ENCODE measurements at places on chromosomes 4 and X. TPM values are rescaled to one million over a fixed set of nuclear protein-coding genes. Genes with fewer than 3 reads are reported as not detected.

SLC49A3 gene
- total RNA-seq, result not detected

CENPI gene
- 32.8 TPM for total RNA-seq

TCEAL6 gene
- total RNA-seq, result not detected

SNCA gene
- total RNA-seq, result 0.60 TPM

TBX22 gene
- not detected for total RNA-seq

PCDH10 gene
- total RNA-seq, result 0.10 TPM

TCP11X2 gene
- not detected for total RNA-seq

STAP1 gene
- total RNA-seq, result not detected

RASSF6 gene
- under 0.01 TPM for total RNA-seq

LINC00632 gene
- total RNA-seq, result 0.48 TPM

GABRE gene
- total RNA-seq, result 2.3 TPM

ADH1C gene
- 0.48 TPM for total RNA-seq

DNA sequence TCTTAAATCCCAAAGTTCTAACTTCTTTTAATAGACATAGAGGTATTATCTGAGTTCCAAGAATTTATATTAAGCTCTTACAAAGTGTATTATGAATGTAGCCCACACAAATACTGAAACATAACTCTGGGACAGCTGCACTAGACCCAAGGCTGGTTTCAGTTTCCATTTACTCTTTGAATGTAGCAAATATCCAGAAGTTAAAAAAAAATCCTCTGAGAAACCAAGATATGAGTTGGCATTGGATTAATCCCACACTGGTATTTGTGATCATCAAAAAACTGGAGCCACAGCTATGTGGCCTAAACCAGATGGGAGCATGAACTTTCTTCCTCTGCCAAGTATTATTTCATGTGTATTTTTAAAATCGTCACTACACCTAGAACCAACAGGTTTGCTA, 23.6 kb upstream of the SMPX start:
- peak; percentile 32 for DNase-seq

DNA sequence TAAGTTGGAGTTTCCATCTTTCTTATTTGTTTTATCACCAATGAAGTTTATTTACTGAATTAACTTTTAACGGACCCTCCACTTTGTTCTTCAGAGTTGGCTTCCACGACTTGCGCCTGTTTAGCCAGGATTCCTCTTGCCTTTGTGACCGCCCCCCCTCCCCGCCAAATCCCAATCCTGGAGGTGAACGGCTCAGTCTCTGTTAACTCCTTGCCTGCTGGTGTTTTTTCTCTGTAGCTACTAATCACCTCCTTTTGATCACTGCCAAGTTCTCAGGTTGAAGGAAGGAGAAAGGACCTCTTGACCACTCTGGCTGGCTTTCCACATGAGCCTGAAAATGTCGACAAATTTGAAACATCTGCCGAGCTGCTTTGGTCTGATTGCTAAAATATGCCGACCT, 46.8 kb upstream of the BCOR start:
- no peak for DNase-seq

DNA sequence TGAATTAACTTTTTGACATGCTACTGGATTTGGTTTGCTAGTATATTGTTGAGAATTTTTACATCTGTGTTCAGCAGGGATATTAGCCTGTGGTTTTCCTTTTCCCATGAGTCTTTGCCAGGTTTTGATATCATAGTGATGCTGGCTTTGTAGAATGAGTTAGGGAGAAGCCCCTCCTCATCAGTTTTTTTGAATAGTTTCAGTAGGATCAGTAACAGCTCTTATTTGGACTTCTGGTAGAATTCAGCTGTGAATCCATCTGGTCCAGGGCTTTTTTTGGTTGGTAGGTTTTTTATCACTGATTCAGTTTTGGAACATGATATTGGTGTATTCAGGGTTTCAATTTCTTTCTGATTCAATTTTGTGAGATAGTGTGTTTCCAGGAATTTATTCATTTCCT, 790.4 kb upstream of the GRID2 start:
- DNase-seq, result no peak

DNA sequence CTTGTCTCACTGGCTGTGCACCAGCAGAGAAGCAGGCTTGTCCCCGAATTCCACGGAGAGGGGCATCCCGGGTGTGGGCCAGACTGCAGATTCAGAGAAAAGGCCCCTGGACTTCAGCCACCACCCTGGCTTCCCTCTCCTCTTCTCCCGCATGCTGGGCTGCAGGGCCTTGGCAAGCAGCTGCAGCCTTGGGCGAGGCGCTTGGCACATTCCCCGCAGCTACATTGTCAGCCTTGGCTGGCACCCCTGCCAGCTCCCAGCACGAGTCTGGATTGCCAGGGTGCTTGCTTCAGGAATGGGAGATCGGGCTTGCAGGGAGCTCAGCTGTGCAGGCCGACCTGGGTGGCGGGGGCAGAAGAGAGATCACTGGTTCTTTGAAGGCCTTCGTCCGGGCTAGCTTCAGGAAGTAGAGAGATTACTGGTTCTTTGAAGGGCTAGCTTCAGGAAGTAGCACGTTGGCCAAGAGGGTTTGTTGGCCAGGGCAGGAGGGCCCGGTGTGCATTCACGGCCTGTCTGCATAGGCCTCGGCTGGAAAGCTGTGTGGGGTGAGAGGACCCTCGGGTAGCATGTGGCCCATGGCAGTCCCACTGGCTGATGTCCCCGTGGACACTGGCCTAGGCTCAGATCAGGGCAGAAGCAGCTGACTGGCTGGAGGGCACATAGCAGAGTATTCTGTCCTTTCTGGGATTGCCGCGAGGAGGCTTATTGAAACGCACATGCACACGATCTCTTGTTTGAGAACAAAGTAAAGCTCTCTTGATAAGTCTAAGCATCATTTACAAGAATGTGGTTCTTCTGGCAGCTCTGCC, 2.7 kb downstream of the ABCD1 start:
- DNase-seq, result no peak

DNA sequence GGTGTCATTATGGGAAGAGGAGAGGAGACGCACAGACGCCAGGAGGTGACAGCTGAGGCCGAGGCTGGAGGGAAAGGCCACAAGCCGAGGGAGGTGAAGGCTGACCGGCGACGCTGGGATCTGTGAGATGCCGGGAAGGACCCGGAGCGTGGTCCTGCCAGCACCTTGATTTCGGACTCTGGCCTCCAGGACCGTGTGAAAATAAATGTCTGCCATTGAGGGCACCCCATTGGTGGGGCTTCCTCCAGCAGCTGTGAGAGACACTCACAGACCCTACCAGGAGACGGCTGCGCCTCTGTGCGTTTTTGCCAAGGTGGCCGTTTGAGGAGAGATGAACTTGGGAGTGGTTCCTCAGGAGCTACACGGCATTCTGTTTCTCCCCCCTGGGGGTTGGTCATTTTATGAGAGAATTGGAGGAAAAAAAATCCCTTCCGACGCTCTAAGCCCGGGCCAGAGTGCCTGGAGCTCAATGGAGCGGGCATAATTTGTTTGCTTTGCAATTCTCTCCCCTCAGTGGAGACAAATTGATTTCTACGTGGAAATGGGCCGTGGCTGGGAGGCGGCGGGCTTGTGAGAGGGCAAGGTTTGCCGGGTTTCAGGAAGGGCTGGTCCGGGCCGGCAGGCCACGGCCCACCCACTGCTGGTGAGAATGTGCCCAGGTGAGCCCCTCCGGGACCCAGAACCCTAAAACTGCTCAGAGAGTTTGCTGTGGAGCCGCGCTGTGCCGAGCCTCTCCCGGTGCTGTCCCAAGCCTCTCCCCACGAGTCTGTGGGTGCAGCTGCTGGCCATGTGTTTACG, 53.9 kb downstream of the CPZ start:
- no peak for DNase-seq

- DNase-seq, result no peak
These were observed 121.3 kb downstream of the SNCA start for GRCh38 chr4:89715631-89716030.

DNA sequence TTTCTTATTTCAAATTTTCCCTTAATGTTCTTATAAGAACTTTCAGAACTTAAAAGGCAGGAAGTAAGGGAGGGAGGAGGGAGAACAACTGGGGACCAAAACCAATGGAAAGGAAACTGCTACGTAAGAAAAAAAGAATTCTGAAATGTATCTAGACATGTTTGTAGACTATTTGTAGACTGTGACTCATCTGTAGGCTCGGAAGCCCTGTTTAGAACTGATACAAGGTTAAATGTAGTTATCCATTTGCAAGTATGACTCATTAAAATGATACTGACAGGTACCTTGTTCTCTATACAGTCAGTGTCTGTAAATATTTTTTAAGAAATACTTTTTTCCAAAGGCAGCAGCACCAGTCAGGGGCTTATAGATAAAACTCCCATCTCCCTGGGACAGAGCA, 202.0 kb downstream of the DHX15 start:
- peak; percentile 16 for DNase-seq

GRCh38 chr4:29900336-29900735, 819.8 kb upstream of the PCDH7 start:
- DNase-seq, result no peak

- no peak for DNase-seq
These were observed 144.1 kb downstream of the THOC2 start for GRCh38 chrX:123588723-123589122.

GRCh38 chr4:166335256-166335938, 462.4 kb downstream of the TLL1 start:
- DNase-seq, result no peak

DNA sequence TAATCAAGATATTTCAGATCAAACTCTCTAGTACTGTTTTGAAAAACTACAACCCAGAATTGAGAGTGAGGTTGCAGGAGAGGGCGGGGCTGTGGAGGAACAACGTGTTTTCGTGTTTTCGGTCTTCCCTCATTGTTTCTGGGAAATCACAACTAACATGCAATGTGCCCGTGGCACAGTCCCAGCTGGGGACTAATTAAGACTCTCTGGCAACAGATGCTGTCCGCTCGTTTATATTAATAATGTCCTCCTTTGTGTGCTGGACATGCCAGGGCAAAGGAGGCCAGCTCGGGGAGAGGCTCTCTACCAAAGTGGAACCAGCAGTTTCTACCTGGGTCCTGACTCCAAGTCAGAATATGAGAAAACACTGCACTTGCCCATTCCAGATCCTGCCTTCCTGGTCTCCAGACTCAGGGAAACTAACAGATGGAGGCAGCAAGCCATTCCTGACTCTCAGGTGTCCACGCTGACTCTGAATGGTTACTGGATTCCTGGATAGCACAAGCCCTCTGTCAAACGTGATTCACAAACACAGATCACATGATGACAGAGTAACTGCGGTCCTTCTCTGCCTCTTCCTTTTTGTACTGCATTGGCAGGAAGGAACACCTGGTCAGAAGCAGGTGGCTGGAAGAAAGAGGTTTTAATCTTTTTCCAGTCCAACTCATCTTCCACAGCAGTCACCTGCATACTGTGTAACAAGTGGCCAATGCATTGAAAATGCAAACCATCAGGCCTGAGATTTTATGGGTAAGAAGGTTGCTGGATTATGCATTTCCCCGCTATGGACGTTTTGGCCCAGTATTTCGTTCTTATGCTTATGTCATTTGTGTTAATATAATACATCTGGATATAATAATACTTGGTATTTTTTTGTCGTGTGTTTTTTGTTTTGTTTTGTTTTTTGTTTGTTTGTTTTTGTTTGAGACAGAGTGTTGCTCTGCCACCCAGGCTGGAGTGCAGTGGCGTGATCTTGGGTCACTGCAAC, 65.0 kb downstream of the COQ2 start:
- DNase-seq, result peak; percentile 9

DNA sequence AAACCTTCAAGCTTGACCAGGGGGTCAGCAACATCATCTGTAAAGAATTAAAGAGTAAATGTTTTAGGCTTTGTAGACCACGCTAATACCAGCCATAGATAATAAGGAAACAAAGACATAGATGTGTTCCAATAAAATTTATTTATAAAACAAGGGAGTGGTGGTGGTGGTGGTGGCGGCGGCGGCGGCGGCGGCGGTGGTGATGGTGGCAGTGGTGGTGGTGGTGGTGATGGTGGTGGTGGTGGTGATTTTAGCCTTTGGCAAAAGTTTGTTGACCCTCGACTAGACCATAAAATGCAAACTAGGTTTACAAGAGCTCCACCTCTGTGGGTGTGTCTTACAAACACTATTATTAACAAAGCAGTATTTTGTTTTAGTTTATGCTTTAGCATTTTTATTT, 222.3 kb upstream of the SPOCK3 start:
- DNase-seq, result no peak

- DNase-seq, result no peak
These were observed 1514.7 kb downstream of the PCDH18 start for GRCh38 chr4:136017556-136017955.

DNA sequence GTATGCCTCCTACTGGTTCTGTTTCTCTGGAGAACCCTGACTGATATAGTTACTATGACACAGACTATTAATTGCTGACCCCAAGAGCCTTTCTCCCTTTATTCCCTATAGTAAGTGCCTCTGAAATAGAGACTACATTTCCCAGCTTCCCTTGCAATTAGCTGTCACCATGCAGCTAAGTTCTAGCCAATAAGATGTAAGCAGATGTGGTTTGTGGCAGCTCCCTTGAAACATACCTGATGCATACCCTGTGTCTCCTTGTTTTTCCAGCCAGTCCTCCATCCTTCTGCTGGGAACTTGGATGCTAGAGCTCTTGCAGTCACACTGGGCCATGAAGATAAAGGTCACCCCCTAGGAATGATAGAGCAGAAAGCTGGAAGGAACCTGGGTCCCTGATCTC, 9.7 kb upstream of the TMEM165 start:
- peak; percentile 17 for DNase-seq

GRCh38 chrX:2965965-2966364, 36.8 kb upstream of the ARSD start:
- DNase-seq, result no peak

DNA sequence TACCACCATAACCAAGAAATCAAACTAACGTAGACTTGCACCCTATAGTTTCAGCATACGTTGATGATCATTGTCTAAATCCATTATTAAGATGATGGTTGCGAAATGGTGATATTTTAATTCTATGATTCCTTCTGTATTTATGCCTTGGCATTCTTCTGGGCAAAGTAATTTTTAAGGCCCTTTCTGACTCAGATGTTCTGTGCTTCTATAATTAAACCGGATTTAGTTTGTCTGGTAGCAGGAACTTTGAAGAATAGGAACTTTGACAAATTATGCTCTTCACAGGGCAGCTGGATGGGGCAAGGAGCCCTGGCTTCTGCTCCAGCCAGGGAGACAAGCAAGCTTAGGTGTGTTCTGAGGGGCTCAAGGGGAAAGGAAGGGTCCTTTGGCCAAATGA, 23.8 kb upstream of the PLAC1 start:
- no peak for DNase-seq

Data from RPMI7951 (cell line).